Stimulated activated CD4-positive, alpha-beta T cell treated with anti-CD3 and anti-CD28 coated beads, Interleukin-4, amount 100 ng/mL, for 48 hours (primary cell): ENCODE measurements at places on chromosomes 7 and 10.

GRCh38 chr7:82615527-82615926, 171.9 kb upstream of the CACNA2D1 start:
- no peak for DNase-seq

- DNase-seq = no peak
These were observed 5.6 kb downstream of the GIMAP1 start for GRCh38 chr7:150721970-150722373.

DNA sequence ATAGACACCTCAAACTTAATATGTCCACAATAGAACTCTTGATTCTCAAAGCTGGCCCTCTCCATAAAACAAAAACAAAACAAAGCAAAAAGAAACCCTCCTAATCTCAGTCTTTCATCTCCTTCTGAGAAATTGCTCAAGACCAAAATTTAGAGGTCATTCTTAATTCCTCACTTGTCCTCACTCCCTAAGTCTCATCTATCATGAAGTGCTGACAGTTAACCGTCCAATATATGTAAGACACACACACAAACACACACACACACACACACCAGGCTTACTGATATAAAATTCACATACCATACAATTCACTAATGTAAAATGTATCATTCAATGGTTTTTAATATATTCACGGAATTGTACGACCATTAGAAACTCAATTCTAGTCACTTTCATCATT, 17.0 kb upstream of the SVIL start:
- no peak for DNase-seq

GRCh38 chr7:131234719-131235488, 92.8 kb upstream of the MKLN1 start:
- no peak for DNase-seq

DNA sequence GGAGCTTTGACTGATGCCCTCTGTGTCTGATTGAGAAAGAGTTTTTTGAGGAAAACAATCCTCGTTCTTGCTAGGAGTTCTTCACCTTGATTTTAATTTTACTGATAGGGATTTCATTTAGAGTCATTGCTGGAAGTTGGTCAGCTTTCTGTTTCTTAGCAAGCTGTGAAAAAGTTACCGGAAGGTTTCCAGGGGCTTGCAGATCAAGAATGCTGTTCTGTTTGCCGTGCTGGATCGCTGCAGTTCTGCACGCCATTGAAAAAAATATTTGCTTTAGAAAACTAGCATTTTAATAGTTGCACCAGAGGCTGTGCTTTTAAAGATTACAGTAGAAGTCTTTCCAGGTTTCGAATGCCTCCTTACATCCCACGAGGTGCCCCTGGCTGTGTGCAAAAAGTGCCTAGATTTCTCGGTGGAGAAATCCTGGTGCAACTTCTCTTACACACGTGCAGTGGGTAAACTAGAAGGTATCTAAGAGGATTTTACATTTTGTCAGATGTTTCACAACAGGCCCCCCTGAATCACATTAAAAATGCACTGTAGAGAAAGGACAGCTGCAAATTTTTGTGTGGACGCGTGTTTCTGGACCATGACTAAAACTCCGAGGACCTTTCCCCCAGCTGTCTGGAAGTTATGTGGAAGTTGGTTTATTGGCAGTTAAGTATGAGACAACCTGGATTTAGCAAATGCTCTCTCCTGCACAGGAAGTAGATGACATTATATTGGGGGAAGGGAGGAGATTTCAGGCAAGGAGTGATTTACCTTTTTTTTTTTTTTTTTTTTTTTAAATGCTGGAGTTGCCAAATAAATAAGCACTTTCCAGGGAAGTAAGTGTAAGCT, 5.8 kb downstream of the TCF7L2 start:
- no peak for DNase-seq

DNA sequence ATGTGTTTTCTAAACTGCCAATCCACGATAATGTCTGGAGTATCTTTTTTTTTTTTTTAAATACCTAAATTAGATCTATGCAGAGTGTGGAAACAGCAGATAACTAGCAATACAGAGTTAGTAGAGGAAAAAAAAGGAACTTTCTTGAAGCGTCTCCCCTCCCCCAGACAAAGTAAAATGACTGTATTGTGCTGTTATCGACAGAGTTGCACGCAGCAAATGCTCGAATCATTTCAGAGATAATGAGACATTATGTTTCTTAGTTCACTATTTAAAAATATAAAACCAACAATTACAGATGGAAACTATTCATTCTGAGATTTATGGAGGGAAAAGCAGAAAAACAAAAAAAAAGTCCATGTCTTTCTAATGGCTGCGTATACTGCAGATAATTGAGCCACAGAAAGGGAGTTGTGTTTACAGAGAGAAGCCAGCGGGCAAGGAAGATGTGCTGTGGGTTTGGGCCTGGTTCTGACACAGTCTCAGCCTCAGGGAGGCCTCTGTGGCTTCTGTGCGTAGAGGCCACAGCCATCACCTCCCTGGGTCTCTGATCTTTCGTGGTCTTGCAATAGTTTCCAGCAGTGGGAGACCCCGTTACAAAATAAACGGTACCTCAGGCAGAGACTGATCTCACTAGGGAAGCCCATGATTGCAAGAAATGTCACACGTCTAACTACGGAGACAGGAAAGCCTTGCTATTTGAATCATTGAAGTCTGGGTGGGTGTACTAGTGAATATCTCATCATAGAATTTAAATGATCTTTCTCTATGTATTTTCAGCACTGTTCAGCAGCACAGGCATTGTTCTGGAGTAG, 19.1 kb upstream of the KLF6 start:
- DNase-seq = peak; percentile 65

- DNase-seq = no peak
These were observed 92.8 kb upstream of the PARD3 start for GRCh38 chr10:34907743-34908430.

- no peak for DNase-seq
These were observed 565 bp downstream of the STRIP2 start for GRCh38 chr7:129434675-129435318.

DNA sequence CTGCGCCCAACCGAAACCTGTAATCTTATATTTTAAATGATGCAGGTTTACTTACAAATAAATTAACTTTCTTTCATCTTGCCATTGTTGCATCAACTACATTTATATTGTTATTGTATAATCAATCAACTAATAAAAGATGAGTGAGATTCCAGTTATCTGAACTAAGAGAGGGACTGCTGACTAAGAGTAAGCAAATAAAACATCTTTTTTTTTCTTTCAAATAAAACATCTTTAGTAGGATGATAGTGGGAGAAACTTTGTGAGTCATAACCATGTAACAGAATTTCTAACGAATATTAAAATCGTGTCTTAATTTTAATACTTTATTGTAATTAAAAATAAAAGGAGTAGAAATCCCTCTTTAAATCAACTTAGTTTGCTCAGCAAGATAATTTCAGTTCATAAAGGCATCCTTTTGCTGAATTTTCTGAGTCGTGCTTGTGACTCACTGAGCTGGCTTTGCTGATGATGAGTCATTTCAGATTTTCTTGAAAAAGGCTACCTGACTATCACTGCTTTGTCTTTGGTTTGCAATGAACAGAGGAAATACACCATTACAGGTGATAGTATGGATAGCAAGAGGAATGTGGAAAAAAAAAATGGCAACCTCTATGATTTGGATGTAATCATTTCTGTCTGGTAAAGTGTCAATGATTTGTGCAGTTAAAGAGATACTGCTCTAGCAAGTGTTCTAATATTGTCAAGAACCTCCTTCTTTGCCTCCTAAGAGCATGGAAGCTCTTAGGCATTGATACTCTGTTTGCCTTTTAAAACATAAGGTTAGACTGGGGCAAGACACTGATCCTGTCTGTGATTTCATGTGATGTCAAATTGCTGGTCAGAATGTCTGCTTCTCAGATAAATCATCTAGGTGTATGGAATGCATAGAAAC, 119.5 kb downstream of the GPR158 start:
- DNase-seq = no peak
